ENCODE measurements at places on chromosomes 16 and 17.

- no peak for DNase-seq
These were observed 2.3 kb downstream of the ORC6 start for GRCh38 chr16:46691726-46692125.

- DNase-seq, result peak; percentile 49
These were observed 12.5 kb downstream of the FAHD1 start for GRCh38 chr16:1839554-1839953.

- no peak for DNase-seq
These were observed 133.7 kb upstream of the TNRC6C start for GRCh38 chr17:77824780-77825280.

- no peak for DNase-seq
These were observed 59.8 kb downstream of the BANP start for GRCh38 chr16:88010968-88011483.

DNA sequence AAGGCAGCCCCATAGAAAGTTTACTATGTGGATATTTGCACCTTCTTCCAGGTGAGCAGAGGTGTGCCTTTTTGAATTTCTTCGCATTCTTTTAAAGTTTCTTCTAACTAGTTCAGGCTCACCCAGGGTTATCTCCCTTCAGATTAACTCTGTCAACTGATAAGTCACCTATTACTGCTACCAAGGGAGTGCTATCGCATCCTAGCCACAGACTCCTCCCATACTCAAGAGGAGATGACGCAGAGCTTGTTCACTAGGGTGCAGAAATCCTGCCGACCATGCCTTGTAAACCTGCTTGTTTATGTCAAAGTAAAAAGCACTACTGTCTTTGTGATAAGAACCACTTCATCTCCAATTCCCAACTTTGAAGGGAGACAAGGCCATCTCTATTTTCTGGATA, 390.1 kb downstream of the RBFOX1 start:
- DNase-seq, result no peak

GRCh38 chr16:57284952-57285363, 486 bp upstream of the PLLP start:
- DNase-seq, result peak; percentile 54

- peak; percentile 29 for DNase-seq
These were observed 140.2 kb upstream of the CIBAR2 start for GRCh38 chr16:85252461-85252860.

GRCh38 chr16:15053904-15054303, 2.0 kb downstream of the NTAN1 start:
- DNase-seq, result no peak

DNA sequence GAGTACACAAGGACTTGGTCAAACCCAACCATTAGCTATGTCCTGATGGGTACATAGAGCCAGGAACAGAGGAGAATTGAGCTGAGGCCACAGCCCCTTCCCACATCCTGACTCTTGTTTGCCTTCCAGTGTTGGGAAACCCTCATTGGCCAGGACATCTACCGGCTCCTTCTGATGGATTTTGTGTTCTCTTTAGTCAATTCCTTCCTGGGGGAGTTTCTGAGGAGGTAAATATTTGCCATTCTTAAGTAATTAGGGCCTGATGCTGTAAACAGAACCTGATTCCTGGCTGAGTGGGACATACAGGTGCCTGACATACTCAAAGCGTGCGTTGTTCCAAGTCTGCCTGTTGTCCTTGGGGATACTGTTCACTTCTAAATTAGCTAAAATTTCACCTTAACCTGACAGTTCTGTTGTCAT, 42.6 kb downstream of the GDE1 start:
- DNase-seq, result no peak
